Gastroesophageal sphincter (tissue), 4 donors: ENCODE measurements at places on chromosomes 4 and X. TPM values are rescaled to one million over a fixed set of nuclear protein-coding genes. Genes with fewer than 3 reads are reported as not detected.

DNA sequence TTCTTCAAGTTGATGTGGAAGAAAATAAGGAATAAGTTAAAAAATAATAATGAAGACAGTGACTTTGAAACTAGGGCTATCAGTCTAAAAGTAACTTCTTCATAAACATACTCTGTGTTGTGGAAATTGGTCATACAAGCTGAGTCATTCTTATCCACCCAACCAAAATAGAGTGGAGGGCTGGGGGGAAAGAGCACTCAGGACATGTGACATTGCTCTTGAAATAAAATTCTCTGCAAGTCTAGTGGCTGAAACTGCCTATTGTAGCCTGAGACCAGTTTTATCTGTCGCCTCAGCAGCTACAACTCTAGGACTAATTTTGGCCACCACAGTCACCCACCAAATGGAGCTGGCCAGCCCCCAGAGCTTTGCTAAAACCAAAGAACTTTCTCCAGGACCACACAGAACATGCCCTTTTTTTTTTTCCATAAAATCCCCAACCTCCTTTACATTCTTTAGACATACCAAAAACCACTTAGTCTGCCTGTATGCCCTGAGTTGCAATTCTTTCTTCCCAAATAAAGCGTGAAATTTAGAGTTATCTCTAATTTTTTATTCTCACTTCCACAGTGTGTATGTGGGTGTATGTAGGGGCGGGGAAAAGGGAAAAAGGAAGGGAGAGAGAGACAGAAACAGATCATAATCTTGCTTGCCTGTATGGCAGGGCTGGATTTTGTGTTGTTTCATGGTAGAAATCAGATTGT is 23.0 kb upstream of the SLC25A4 start:
- no peak for ATAC-seq

GRCh38 chr4:101028886-101029285 is 318.4 kb downstream of the PPP3CA start:
- ATAC-seq: no peak

DNA sequence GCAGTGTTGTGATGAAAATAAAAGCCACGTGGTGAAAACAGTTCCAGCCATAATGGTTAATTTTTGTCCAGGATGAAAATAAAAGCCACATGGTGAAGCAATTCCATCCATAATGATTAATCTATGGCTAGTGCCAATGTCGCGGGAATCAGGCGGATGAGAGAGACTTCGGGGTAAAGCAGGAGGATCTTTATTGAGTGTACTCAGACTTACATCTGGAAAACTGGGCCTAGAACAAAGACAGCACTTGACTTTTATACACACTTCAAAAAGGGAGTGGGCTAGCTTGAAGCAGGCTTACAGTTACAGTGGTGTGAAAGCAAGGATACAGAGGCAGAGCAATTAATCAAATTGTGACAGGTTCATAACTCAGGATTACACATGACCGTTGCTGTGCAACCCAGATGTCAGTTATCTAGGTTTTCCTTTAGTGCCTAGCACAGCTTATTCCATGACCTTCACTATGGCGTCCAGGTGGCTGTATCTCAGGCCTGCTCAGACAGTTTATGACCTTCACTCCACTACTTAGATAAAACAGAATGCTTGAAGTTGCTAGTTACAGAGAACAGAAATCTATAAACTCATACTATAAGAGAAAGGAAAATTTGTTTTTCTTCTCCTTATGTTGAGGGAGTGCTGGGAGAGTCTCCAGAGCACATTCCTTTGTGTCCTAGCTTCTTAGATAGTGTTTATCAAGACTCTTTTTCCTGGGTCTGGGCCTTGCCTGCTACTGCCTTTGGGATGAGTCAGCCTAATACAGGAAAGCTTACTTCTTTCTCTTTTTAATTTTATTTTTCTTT is 5.9 kb upstream of the PLA2G12A start:
- ATAC-seq: no peak

GRCh38 chr4:101835121-101835904 is 44.8 kb downstream of the BANK1 start:
- ATAC-seq: no peak

TMPRSS11A gene
- total RNA-seq: not detected

XG gene
- 0.47 TPM for total RNA-seq

PPP1R2C gene
- total RNA-seq: not detected
